Activated T-cell treated with anti-CD3 and anti-CD28 coated beads, Interleukin-2, amount 50 U/mL, for 1 hour (primary cell): ENCODE measurements at places on chromosomes 3 and 15.

GRCh38 chr15:67821784-67822440 lies 3.4 kb upstream of the SKOR1 start:
- DNase-seq, result no peak

GRCh38 chr3:126151562-126152302 lies 28.7 kb downstream of the ALDH1L1 start:
- DNase-seq, result no peak

GRCh38 chr3:12966847-12967605 lies 106.2 kb downstream of the IQSEC1 start:
- DNase-seq, result no peak

DNA sequence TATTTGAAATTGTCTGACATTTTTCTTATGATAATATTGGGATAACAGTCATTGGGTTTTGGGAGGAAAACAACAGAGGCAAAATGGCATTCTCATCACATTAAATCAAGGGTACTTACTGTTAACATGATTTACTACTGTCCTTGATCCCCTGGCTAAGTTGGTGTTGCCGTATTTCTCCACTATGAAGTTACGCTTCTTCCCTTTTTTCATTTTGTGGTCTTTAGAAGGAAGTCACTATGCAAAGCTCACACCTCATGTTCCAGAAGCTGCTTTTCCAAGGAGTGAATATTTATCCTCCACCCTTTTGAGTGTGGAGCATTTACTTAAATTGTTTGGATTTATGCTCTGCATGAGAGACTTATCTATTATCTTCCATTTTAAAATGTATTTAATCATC lies 63.7 kb downstream of the ALCAM start:
- DNase-seq, result no peak

DNA sequence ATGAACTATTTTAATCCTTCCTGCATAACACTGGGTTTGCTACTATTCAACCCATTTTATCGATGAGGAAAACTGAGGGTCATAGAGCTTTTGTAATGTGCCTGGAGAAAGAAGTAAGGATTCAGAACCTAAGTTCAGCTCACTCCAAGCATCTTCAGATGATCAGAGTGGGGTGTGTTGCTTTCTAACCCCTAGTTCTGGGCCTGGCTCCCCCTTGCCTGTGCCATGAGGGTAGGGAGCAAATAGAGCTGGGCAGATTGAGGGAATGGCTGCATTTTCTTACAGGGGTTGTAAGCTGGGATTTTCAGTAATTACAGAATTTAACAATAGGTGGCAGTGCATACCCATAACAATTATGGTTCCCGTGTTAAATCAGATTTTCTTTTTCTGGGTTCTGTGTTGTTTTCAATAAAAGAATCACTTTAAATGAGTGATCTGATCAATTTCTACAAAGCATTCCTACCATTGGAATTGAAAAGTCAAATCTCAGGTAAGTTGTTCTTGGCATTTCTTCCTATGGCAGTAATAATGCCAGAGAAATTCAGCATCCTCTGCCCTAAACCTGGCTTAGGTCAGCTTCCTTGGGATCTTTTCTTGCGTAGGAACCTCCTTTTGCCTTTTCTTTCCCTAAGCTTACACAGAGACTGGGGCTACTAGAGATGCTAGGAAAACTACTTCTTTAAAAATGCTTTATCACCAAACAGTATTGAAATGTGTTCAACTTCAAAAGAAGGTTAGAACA lies 103.8 kb upstream of the IL12A start:
- DNase-seq, result no peak

GRCh38 chr3:117435506-117435905 lies 725.9 kb downstream of the TUSC7 start:
- no peak for DNase-seq

- DNase-seq, result no peak
Measured at GRCh38 chr3:182668974-182669373, 124.3 kb upstream of the ATP11B start.

- no peak for DNase-seq
Measured at GRCh38 chr3:134326760-134327593, 47.3 kb downstream of the AMOTL2 start.

DNA sequence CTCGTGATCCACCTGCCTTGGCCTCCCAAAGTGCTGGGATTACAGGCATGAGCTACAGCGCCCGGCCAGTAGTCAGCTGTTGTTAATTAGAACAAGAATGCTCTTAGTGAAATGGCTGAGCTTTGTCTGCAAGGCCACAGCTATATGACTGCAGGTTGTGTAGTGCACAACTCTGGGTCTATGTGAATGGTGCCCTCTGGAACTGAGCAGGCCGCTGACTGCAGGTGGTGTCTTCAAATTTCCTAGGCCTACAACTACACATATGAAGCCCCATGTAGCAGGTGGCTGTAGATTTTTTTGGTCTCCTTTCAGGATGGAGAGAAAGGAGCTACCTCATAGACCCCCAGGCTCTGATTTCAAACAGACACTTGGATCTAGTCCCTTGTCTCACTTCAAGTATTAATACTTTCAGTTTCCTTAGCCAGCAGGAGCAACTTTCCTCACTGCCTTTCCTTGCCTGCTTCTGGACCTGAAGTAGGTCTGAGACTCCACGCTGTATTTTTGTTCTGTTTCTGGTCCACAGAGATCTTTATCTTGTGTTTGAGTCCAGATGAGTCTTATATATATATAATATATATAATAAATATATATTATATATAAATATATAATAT lies 86.9 kb downstream of the C3orf80 start:
- no peak for DNase-seq

GRCh38 chr3:24661175-24661584 lies 166.5 kb upstream of the THRB start:
- no peak for DNase-seq

- no peak for DNase-seq
Measured at GRCh38 chr15:29612096-29612495, 210.2 kb downstream of the TJP1 start.

DNA sequence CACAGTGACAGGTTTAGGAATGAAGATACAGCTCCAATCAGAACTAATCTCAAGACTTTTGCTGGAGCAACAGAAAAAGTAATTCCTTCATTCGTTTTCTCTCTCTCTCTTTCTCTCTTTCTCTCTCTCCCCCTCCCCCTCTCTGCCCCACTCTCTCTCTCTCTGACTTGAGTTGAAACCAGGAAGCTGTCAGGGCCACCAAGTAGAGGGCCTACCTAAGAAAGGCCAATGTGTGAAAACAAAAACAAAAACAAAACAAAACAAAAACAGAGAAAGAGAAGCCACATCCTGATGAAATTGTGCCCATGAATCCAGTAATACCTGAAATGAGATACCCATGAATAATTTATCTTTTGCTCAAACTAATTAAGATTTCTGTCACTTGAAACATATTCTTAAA lies 72.9 kb downstream of the ATP8B4 start:
- DNase-seq, result no peak

DNA sequence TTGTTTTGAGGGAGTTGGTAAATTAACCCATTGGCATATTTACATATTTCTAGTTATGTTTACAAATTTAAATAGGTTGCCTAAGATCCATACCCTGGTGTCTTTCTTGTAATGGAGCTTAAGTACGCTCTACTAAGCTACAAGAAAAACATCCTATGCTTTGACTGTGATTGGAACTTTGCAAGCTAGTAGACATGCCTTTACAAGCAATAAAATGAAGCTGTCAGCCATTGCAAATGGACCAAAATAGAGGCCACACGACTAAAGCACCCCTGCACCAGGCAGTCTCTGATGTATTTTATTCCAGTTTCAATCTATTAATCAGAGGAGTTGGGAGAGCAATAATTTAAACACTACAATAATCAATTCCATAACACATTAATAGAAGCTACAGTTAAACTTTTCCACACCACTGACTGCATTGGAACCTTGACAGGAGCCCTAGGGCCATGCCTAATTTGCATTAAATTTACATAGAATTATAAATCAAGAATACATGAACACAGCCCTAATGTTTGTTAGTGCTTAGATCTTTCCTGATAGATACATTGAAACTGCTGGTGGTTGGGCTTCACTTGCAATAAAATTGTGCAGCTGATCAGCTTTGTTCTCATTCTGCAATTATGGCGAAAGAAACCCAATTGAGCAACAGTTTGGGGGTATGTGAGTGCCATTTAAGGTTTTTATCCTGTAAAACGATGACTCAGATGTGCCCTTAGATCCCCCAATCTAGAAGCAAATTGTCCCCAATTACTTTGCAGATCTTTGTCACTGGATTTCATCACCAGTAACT lies 360.1 kb downstream of the LSAMP start:
- no peak for DNase-seq

DNA sequence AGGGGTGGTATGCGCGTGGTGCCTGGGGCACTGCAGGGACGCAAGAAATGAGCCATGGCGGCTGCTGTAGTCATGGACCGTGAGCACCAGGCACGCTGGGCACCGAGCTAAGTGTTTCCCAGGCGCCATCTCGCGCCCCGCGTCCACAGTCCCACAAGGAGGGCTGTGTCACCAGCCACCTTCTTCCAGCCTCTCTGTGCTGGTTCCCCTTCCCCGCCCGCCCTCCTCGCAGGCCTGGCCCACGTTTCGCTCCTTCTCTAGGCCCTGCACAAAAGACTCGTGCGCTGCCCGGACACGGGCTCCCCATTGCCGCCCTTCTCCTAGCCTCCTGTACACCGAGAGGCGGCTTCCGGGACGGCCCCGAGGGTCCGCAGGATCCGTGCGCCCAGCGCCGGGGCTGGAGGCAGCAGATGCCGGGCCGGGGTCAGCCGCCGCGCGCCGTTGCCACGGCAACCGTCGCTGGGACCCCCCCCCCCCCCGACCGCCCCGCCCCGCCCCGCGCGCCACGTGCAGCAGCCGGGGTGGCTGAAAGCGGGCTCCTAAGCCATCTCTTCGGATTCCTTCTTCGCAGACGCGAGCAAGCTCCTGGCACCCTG lies 113.4 kb downstream of the SRGAP3 start:
- no peak for DNase-seq

DNA sequence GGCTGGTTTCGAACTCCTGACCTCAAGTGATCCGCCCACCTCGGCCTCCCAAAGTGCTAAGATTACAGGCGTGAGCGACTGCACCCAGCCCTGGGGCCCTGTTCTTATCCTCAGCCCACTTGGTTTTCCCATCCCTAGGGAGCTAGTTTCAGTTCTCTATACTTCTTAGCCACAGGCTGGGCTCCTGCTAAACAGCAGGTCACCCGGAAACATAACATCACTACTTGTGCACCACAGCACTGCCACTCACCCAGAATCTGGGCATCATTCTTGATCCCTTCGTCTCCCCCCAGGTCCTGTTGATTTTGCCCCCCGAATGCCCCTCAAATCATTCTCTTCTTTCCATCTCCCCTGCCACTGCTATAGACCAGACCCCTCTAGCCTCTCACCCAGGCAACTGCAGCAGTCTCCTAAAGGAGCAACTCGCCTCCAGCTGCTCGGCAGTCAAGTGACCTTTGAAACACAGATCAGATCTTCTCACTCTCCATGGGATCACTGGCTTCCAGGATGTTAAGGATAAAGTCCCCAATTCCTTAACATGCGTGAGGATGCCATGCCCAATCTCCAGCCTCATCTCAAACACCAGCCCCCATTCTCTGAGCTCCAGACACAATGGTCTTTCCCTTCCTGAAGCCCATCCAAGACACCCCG lies 5.6 kb upstream of the AP3S2 start:
- DNase-seq, result no peak

DNA sequence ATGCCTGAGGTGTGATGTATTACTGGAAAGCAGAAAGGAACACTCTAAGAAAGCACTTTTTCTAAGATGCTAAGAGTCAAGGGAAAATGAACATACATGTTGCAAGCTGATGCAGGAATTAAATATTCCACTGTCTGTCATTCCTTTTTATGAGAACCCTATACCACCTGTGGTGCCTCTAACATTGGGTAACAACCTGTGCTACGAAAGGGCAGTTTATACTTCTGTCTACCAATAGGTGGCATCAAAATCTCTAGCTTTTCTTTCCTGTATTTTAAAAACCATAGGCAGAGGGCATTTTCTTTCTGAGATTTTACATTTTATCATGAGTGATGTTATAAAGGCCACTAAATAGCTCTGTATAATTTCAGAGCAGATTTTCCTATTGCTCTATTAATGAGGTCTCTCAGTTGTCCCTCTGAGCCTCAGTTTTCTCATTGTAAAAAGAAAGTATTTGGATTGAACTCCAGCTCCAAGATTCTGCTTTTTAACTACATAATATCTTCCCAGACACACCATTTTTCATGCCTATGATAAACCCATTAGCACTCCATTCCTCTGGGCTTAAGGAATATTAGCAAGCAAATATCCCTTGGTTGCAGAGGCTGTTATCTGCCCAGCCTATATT lies 3.5 kb upstream of the CPNE4 start:
- DNase-seq, result no peak

DNA sequence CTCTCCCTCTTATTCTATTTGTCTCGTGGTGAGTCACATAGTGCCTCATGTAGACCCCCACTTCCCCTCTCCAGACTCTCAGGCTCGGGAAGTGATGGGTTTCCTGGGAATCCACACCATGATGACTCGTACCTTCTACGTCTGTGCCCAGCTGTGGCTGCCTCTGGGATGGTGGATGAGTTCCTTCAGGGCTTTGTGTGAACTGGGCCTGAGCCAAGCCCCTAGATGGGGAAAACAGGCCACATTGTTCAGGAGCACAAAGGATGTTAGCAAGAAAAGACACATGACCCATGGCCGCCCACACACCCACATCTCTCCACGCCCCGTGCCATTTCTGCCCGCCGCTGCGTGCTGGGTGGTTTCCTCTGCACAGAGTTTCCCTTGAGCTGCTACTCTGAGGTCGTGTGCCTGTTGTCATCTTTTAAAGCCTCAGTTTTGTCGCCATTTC lies 10.5 kb downstream of the ISG20 start:
- DNase-seq, result peak; percentile 70

- no peak for DNase-seq
Measured at GRCh38 chr3:135453326-135453725, 512.2 kb upstream of the PPP2R3A start.

- no peak for DNase-seq
Measured at GRCh38 chr3:126406389-126407296, 11.9 kb downstream of the CFAP100 start.

DNA sequence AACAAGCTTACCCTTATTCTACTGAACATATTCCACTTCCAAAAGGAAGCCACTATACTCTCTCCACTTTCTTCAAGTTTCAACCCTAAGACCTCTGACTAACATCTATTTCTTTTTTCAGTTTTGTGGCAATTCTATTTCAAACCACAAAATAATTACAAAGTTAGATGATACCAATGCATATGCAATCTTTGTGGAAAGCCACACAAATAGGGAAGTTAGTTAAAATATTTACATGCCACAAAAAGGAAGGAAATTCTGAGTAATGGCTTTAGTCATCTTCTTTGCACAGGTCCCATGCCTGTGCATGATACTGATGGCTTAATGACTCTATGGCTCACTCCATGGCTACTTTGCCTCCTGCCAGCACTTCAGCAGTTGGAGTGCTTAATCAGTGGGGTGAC lies 57.0 kb upstream of the MCTP2 start:
- no peak for DNase-seq

GRCh38 chr15:52254391-52254790 lies 41.2 kb downstream of the MYO5C start:
- DNase-seq, result no peak

GRCh38 chr3:179929091-179929529 lies 107.6 kb downstream of the PEX5L start:
- peak; percentile 23 for DNase-seq

DNA sequence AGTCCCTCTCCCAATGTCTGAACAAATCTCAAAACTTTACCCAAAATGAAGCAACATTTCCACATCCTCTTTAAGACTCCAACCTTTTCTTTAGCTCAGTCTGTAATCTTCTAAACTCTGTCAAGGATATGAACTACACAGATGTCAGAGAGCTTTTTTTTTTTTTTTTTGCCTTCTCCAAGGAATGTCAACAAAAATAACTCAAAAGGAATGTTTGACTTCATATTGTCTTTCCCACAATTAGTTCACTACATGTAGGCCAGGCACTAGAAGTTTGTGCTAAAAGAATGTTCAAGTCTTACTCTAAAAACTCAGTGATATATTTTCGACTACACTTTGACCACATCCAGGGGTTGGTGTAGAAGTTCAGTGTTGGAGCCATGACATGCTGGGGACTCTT lies 37.1 kb downstream of the ADAMTS9 start:
- DNase-seq, result no peak
